ENCODE measurements at places on chromosomes 1 and 21. TPM values are rescaled to one million over a fixed set of nuclear protein-coding genes. Genes with fewer than 3 reads are reported as not detected.

DNA sequence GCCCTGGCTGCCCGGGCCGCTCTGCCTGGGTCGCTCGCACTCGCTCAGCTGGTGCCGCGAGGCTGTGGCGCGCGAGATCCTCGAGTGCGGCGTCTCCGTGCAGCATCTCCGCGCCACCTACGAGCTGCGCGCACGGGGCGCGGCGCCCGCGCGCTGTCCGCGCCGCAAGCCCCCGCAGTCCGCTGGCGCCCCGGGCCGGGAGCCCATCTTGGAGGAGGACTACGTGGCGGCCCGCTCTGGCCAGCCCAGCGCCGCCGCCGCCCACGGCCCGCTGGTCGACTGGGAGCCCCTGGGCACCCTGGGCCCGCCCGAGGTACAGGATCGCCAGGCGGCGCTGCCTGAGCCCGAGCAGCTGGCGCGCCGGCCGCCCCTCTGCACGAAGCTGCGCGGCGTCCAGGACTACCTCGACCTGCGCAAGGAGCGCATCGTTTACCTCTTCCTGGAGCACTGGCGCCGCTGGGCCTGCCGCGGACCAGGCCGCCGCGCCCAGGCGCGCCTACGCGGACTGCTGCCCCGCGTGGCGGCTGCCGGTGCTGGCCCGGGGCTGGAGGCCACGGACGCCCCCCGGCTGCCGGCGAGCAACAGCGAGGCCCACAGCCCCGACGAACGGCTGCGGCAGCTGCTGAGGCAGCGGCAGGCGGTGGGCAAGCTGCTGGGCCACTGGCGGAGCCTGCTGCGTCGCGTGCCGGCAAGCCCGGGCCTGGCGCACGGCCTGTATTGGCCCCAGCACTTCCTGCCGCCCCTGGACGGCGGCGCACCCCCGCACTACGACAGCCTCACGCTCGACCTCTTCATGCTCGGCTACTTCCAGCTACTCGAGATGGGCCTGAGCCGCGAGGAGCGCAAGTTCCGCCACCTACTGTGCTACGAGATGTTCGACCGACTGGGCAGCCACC lies 10.9 kb downstream of the TNFRSF25 start:
- no peak for DNase-seq

- no peak for DNase-seq
These were observed 3.7 kb downstream of the E2F2 start for GRCh38 chr1:23527366-23527765.

GRCh38 chr1:67882196-67882958 lies 49.1 kb upstream of the GNG12 start:
- no peak for DNase-seq

DNA sequence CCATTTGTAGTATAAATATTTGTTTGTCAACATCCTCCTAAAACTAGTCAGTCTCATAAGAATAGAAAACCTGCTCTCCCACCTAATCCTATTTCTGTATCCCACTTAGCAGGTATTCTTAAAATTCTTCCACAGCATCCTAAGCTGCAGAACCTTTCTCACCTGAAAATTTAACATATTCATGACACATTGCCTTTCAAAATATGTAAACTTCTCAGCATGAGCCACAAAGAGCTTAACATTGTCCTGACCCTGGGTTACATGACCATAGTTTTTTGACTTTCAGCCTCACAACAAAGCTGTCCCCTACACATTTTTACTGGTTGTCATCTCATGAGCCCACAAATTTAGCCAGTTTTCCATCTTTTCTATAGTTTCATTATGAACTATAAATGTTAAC lies 712.1 kb downstream of the LTN1 start:
- DNase-seq, result no peak

DNA sequence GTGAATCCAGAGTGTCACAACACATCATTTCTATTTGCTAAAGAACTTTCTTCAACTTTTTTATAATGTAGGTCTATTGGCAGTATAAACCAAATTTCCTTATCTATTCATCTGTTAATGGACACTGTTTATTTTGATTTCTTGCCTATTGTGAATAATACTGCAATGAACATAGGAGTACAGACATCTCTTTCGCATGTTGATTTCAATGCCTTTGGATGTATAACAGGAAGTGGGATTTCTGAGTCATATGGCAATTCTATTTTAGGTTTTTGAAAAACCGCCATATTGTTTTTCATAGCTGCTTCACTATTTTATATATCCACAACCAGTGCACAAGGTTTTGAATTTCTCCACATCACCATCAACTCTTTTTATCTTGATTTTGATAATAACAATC lies 198.7 kb downstream of the KCNT2 start:
- DNase-seq, result no peak

DNA sequence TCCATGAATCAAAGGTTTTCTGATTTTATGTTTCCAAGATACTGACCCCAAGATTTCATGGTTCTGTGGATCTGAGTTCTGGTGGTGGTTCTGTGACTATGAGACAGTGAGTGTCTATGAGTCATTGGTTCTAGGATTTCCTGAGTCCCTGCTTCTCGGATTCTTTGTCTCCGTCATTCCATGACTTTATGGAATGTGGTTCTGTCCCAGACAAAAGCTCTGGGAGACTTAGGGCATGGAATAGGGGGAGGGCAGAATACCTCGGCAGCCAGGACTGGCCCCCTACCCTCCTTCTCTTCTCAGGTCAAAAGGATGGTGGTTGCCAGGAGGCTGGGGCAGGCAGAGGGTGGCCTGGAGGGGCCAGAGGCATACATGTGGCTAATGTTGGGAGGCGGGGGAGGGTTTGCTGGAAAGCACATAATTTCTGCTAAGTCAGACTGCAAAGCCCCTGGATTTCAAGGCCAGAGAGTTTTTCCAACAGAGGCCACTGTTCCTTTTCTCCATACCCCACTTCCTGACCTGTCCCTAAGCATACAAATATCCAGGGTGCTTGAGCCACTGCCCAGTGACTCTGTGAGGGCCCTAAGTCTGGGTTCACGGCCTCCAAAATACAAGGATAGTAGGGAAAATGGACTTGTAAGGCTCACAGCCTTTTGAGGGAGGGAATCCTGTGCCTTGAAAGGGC lies 17.2 kb downstream of the CDCP2 start:
- DNase-seq, result no peak

Gene UBASH3A
- total RNA-seq, result not detected

DNA sequence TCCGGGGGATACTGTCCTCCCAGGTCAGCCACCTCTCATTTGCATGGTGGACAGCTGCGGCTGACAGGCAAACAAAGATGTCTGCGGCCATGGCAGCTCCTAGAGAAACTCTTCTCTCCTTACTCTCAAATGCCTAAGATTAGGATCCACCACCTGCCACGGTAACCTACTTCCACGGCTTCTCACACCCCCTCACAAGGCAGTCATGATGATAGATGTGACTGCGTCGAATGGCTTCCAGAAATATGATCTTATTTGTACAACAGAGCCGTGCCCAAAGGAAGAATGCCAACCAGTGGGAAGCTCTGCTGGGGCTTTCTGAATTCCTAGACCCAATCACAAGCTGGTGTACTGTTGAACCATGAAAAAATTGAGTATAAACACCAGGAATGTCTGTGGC lies 73.4 kb downstream of the BACE2 start:
- DNase-seq, result no peak

Gene KDF1
- total RNA-seq, result not detected

GRCh38 chr1:33381977-33382376 lies 48.9 kb downstream of the PHC2 start:
- no peak for DNase-seq

Gene UAP1
- total RNA-seq, result 45.7 TPM

GRCh38 chr1:67339623-67340343 lies 32.1 kb downstream of the IL12RB2 start:
- DNase-seq, result no peak

DNA sequence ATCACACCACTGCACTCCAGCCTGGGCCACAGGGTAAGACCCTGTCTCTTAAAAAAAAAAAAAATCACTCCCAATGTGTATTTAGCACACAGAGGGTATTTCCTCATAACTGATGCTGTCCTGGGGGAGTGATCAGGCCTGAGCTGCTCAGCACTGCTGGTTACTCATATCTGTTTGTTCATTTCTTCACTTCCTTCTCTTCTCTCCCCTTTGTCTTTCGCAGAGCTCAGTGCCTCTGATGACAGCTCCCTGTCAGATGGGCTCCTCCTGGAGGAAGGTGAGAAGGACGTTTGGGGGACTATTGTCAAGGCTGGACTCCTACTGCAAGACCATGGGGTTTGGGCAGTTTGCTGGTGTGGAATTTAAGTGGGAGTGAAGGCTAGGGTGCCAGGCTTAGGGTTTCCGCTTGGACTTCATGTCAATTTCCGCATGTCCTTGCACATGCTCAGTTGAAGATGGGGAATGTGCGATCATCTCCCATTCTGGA lies 13.0 kb downstream of the INAVA start:
- no peak for DNase-seq

Gene ARPC5
- total RNA-seq, result 145 TPM

Gene BATF3
- 8.0 TPM for total RNA-seq

GRCh38 chr1:37041483-37041882 lies 7.2 kb upstream of the GRIK3 start:
- DNase-seq, result no peak

Gene CELA2B
- not detected for total RNA-seq

GRCh38 chr1:178664278-178664677 lies 60.8 kb upstream of the RALGPS2 start:
- DNase-seq, result no peak

GRCh38 chr1:162782671-162783070 lies 7.8 kb upstream of the HSD17B7 start:
- DNase-seq, result no peak

- DNase-seq, result no peak
These were observed 96.7 kb downstream of the ABCA4 start for GRCh38 chr1:94024104-94024792.

Gene CXADR
- 372 TPM for total RNA-seq

DNA sequence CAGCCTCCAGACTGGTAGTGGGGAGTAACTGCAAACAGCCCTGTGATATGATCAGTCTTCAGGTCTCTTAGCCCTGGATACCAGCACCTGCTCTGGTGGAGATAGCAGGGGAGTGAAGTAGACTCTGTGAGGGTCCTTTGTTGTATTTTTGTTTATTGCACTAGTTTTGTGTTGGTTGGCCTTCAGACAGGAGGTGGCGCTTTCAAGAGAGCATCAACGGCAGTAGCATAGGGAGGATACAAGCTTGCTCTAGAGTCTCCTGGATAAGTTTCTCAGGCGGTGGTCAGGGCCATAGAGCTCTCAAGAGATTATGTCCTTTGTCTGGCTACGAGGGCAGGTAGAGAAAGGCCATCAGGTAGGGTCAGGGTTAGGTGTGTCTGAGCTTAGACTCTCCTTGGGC lies 116.4 kb downstream of the USH2A start:
- DNase-seq, result no peak

Gene SPATA17
- total RNA-seq, result 4.7 TPM

Gene HSPB7
- total RNA-seq, result not detected

DNA sequence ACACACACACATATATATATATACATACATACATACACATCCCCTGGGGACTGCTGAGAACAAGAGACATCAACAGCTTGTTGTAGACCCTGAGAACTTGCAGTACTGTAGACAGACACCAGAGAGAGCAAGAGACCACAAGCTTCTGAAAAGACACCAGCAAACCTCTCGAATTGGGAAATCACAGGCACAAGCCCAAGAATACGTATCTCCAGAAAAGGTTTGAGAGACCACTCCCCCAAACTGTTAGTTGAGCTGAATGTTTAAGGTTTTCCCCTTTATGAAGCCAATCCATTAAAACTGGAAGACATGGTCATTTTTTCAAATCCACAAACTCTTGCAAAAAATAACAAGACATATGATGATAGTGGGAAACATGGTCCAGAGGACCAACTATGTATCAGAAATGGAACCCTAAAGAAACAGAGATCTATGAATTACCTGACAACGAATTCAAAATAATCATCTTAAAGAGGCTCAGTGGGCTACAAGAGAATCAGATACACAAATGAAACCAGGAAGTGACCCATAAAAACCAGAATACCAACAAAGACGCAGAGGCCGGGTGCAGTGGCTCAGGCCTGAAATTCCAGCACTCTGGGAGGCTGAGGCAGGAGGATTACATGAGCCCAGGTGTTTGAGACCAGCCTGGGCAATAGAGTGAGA lies 45.1 kb downstream of the SLC2A1 start:
- DNase-seq, result no peak

DNA sequence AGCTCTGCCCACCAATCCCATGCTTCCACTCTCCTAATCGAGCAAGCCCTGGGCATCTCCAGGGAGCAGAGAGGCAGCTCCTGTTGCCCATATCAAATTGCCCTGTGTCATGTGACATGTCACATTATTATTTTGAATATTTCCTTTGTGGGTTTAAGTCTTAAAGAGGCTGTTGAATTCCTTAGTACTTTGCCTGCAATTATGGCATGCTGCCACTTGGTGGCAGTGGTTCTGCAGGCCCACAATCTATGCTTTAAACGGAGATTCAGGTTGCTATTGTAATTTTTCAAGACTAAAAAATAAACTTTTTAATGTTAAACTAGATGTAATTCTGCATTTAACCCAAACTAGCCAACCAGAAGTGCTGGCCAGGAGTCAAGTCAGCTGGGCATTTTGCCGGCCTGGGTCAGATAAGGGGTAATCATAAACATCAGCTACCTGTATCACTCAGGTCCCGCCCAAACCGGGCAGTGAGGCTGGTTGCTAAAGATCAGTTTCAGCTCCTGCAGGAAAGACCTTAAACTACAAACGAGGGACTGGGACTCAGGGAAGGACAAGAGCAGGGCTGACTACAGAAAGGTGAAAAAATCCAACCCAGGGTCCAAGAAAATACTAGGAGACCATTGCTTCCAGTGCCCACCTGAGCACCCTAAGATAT lies 37.3 kb upstream of the ARHGEF16 start:
- DNase-seq, result no peak
